ENCODE measurements at places on chromosomes 12 and 14.

DNA sequence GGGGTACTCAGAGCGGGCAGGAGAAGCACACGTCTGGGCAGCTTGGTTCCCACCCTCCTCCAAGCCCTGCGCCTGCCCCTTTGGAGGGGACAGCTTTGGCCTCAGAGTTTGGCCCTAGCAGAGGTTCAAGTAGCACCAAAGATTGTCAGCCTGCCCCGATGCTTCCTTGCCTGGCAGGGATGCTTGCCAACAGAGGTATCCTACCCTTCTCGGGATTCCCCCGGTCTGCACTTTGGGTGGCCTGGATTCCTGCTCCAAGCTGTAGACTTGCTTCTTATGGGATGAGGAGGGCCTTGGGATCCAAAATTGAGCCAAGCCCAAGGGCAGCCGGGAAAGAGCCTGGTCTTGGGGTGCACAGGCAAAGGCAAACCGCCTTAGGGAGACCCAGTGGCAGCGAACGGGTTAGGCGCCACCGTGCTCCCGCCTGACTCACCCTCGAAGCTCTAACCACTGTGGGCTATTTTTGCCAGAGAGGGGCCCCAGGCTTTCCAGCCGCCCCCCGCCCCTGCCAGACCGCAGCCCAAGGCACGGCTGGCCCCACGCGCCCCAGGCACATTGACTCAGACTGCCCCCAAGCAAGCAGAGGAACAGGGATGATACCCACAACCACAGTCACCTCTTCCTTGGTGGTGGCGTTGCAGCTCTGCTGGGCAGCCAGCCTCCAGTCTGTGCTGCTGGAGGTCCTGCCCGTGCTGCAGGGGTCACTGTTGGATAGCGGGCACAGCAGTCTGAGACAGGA is 847 bp upstream of the WNT10B start:
- DNase-seq: peak; percentile 70

DNA sequence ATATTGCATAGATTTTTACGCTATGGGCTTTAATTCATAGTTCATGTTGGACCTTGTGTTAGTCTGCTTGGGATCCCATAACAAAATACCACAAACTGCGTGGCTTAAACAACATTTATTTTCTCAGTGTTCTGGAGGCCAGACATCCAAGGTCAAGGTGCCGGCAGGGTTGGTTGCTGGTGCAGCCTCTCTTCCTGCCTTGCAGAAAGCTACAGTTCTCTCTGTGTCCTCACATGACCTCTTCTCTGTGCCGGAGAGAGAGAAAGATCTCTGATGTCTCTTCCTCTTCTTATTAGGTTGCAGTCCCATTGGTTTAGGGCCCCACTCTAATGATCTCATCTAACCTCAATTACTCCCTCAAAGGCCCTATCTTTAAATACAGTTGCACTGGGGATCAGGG is 170.5 kb downstream of the IPO8 start:
- no peak for DNase-seq

DNA sequence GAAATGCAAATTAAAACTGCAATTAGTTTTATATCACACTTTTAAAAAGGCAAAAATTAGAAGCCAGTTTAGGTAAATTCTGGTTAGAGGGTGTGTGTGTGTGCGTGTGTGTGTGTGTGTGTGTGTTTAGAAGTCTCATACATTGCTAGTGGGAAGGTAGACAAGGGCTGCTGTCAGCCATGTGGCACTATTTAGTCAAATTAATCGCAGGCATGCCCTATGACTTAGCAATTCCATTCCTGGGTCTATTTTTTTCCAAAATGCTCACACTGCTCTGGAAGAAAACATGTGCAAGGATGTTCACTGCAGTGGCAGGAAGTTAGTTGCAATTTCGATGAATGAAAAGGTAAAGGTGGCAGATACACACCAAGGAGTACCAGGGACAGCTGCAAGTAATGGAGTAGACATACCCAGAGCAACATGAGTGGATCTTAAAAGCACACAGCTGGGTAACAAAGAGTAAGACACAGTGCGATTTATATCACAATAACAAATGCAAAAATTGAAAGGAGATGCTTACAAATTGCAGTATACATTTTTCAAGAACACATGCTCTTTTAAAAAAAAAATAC is 11.6 kb downstream of the CAPZA3 start:
- DNase-seq: no peak

DNA sequence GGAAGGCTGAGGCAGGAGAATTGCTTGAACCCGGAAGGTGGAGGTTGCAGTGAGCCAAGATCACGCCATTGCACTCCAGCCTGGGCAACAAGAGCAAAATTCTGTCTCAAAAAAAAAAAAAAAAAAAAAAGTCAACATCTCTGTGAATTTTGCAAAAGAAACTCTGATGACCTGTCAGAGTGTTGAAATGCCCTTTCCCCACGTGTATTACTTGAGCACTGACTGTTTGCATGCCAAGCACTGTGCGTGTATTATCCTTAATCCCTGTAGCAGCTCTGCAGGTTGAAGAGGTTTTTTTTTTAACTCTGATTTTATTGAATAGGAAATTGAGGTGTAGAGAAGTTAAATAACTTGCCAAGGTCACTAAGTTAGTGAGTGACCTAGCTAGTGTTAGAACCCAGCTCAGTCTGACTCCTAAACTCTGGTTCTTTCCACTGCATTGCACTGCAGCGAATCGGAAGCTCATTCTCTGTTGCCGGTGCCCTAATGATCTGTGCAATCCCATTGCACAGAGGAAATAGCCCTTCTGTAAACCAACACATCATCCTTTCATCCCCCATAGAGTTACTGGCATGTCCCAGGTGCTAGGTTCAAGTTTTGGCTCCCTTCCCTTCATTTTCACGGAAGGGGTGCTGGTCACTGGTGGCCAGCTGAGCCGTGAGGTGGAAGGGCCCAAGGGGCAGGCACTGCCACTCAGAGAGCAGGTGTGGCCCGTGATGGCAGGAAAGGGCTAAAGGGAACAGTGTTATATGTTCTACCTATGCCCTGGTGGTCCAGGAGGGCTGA is 122.3 kb downstream of the EML1 start:
- no peak for DNase-seq

GRCh38 chr14:92951912-92952471 is 29.0 kb downstream of the CHGA start:
- DNase-seq: peak; percentile 94

All from posterior vena cava (tissue), 2 donors.